ENCODE measurements at places on chromosomes 7 and 10.
A peak's percentile ranks its signal among the peaks of the same experiment; 100 is the strongest.

DNA sequence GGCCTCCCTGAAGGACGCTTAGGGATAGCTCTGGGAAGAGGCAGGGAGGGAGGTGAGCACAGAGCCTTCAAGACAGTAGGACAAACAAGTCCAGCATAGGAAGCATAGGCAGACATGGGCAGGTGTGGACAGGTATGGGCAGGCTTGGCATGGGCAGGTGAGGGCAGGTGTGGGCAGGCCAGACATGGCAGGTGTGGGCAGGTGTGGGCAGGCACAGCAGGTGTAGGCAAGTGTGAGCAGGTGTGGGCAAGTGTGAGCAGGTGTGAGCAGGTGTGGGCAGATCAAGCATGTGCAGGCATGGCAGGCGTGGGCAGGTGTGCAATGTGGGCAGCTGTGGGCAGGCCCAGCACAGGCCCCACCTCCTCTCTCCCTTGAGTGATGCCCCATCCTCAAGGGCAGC, 148.8 kb upstream of the ZMIZ1 start:
- DNase-seq = no peak

GRCh38 chr7:41943094-41943577, 240.2 kb upstream of the INHBA start:
- DNase-seq = peak; percentile 75

DNA sequence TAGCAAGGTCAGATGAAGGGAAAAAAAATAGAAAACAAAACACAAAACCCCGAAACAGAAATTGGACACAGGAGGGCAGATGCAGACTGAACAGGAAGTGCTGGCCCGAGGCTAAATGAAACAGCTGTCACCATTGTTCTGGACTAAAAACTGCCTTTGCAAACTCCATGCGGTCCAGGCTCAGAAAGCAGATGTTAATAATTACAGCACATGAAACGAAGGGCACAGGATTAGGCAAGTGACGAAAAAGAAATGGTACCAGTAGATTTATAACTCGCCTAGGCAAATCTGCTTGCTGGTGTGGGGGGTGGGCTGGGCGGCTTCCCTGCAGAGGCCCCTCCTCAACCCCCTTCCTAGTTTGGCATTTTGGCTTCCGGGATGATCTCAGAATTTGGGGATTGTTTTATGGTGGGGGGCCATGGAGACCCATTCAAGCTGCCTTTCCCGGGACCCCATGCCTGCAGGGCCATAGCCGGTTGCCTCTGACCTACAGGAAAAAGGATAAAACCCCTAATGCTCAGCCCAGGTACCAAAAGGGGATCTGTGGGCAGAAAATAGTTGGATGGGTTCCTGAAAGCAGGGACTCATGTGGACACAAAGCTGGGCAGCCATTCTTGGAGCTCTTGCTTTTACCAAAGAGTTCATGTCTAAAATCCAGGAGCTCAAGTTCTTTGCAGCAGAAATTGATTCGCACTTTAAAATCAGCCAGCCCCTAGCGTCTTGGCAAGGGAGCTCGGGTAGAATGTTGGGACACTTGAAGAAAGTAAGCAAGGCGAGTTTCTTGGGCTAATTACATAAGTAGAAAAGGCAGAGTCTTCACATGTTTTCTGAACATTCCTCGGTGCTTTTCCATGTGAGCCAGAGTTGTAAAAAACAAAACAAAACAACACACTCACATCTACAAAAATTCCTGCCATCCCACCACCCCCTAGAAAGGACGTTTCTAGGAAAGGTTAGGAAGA, 39.0 kb upstream of the EMX2 start:
- peak; percentile 24 for DNase-seq

DNA sequence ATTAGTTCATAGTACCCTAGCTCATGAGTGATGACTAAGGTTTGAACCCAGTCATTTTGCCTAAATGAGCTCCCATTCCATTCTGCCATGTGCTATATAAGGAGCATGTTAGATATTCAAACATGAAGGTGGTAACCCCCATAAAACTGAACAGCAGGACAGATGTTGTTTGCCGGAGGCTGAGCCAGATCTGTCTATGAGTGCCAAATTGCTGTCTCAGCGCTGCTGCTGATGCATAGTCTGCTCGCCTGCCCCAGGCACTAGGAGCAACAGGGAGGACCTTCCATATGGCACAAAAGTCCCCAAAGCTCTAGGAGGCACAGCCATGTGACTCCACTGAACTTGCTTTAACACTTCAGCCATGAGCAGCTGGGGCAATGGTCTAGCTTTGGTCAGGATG, 466.0 kb upstream of the GHITM start:
- DNase-seq = no peak

All from renal cortex interstitium (tissue), 15 donors.